ENCODE measurements at places on chromosomes 1 and 21.
A peak's percentile ranks its signal among the peaks of the same experiment; 100 is the strongest.

DNA sequence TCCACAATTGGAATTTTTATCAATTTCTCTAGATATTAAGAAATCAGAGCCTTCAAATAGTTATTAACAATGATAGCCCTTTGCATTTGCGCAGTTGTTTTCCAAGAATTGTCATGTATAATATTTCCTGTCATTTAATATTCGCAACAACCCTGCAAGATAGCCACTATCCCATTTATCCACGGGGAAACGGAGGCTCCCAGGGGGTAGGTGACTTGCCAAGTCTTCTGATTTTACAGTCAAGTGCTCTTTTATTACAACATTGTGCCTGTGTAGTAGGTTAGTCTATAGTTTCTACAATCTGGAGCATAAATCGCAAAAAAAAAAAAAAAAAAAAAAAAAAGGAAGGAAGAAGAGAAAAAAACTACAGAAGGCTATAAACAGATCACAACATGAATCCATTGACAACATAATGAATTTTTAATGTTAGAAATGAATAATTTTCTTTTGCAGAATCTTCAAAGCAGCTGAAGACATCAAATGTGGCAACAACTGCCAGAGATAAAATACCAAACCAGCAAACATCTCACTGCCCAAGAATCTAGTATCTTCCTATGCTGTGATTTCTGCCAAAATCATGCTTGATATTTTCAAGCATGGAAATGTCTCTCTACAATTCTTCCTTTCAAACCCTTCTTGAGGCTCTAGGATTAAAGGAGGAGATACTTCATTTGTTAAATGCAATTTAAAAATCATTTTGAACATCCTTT lies 125.5 kb downstream of the PTPN14 start:
- DNase-seq: no peak

DNA sequence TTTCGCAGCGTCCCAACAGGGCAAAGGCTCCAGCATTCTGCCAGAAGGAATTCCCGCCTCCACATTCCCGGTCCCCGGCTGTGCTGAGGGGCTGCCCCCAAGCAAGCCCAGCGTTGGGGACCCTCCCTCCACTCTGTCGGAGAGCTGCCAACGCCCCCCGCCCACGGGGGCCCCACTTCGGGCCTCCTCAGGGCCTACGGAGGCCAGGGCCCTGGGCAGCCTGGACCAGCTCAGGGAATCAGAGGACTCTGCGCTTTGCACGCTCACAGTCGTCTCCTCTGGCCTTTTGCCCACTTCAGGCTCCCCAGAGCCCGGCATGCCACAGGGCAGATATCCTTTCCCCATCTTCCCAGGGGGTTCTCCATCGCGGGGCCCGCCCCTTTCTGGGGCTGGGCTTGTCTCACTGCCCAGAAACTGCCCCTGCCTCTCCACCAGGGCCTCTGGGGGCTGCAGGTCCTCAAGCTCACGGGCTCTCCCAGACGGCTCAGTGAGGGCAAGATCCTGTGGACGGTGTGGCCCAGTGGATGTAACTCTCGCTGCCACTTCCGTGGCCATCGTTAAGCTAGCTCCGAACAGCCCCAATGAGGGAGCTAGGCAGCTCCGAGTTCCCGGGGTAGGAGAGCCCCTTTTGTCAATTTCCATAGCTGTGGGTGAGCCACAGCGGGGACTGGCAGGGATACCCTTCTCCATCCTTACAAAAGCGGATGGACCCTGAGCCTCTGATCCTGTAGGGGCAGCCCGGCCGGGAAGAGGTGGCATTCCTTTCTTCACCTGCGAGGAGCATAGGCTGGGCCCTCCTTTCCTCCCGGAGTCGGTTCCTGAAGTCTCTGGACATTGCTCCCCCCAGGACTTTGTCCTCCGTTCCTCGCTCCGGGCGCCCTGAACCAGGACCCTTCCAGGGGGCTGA lies 2.8 kb downstream of the ITPKB start:
- DNase-seq: no peak

GRCh38 chr1:57238233-57238781 lies 185.6 kb downstream of the DAB1 start:
- no peak for DNase-seq

DNA sequence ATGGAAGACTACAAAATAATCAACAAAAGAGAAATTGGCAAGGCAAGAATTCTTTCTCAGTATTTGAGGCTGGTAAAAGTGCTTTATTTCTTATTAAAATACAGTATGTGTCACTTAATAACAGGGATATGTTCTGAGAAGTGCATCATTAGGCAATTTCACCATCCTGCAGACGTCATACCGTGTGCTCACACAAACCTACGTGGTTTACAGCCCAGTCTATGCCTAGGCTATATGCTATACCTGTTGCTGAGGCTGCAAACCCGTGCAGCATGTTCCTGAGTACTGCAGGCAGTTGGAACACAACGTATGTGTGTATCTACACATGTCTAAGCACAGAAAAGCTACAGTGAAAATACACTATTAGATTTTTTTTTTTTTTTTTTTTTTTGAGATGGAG lies 2.7 kb upstream of the CCDC27 start:
- no peak for DNase-seq

DNA sequence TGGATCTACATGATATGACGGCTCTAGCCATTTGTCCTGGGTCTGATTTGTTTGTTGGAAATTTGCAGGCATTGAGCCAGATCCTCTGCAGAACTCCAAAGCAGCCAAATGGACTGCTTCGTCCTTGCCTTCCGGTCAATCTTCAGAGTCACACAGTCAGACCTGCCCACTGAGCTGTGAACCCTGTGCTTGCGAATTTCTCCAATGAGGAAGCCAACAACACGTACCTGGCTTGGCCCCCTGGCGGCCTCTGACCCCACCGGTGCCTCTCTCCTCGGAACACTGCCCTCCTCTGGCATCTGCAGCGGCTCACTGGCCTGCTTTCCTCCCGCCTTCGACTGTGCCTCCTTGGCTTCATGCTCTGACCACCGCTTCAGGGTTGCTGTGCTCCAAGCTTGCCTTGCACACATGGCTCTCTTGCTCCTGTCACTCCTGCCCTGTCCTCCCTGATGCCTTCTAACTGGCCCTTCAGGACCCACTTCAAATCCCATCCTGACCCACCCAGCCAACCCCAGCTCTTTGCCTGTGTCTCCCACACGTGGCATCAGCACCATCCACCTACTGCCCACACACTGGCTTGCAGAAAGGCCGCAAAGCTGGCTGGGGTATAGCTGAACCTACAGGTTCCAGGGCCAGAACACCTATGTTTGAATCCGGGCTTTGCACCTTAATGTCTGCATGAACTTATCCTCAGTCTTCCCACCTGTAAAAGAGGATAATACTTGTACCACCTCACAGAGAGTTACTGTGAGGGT lies 128.2 kb downstream of the KCNN3 start:
- no peak for DNase-seq

- DNase-seq: no peak
Observed at GRCh38 chr1:99725996-99726395, 40.4 kb downstream of the FRRS1 start.

DNA sequence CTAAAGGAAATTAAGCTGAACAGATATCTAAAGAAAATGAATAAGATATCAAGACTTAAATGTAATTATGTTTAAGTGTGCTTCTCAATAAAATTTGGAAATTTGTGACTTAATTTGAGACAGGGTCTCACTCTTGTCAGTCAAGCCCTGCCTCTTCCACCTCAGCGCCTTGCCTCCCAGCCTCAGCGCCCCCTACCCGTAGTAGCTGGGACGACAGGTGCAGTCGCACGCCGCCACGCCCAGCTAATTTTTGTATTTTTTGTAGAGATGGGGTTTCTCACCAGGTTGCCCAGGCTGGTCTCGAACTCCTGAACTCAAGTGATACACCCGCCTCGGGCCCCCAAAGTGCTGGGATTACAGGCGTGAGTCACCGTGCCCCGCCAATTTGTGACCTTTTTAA lies 117.0 kb downstream of the CLEC20A start:
- DNase-seq: no peak

DNA sequence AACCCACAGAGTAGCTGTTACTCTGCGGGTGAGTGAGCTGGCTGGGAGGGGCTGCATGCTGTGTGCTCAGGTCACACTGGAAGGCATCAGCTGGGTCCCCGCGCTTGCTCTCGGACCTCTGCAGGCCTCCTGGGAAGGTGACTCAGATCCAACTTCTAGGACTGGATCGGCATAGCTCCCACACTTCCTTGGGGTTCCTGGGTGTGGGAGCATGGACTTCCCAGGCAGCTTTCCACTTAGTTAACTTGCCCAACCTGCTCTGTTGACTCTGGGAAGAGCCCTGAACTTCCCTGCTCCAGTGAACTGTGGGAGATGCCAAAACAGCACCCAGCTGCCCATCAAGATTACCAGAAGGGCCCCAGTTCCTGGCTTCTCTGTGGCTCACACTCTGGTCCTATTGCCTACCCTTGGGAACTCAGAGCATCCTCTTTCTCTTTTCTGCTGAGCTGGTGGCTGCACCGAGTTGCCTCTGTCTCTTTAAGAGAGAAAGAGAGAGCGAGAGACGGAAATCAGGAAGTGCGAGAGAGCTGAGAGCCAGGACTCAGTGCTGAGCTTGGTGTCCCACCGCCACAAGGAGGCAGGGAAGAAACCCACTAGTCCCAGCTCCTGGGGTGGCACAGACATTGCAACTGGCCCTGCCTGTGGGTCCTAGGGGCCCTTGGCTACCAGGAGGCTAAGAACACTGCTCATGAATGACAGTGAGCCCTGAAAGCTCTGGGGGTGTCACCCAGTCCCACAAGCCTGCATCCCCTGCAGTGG lies at the start of gene IKBKE:
Gene IKBKE (plus strand): TSS at position 544 of the 759 bp plus-strand sequence. CDS start 2,752 bp downstream, outside the sequence.
- DNase-seq: peak; percentile 23

GRCh38 chr1:226733876-226734275 lies 5.2 kb downstream of the ITPKB start:
- DNase-seq: no peak

- DNase-seq: no peak
Observed at GRCh38 chr1:12035312-12035711, 16.0 kb downstream of the MIIP start.

GRCh38 chr1:206998816-206999215 lies 28.6 kb upstream of the FCAMR start:
- DNase-seq: no peak

DNA sequence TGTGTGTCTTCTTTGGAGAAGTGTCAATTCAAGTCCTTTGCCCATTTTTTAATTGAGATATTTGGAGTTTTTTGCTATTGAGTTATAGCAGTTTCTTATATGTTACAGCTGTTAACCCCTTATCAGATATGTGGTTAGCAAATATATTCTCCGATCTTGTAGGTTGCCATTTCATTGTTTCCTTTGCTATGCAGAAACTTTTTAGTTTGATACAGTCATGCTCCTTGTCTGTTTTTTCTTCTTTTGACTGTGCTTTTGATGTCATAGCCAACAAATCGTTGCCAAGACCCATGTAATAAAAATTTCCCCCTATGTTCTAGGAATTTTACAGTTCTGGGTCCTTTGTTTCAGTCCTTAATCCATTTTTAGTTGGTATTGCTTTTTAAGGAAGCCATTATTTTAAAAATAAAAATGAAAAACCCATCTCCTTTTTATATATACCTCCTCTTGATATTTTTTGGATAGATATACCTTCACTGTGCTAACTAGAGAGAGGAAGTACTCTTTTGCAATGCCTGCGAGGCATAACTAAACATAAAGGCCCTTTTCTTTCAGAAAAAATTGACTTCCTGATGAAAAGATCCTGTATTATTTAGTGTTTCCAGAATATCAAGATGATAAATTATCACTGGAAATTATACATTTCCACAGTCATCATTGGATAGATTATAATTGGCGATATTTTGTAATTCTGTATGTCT lies 127.8 kb downstream of the HS2ST1 start:
- DNase-seq: no peak

GRCh38 chr1:6503884-6504602 lies 12.6 kb upstream of the PLEKHG5 start:
- no peak for DNase-seq

- DNase-seq: no peak
Observed at GRCh38 chr21:23093259-23093658, 2095.1 kb downstream of the NCAM2 start.
